Stimulated activated CD8-positive, alpha-beta memory T cell treated with anti-CD3 and anti-CD28 coated beads, Interleukin-2, amount 100 ng/mL, for 1 hour (primary cell): ENCODE measurements at places on chromosomes 12 and 14.

DNA sequence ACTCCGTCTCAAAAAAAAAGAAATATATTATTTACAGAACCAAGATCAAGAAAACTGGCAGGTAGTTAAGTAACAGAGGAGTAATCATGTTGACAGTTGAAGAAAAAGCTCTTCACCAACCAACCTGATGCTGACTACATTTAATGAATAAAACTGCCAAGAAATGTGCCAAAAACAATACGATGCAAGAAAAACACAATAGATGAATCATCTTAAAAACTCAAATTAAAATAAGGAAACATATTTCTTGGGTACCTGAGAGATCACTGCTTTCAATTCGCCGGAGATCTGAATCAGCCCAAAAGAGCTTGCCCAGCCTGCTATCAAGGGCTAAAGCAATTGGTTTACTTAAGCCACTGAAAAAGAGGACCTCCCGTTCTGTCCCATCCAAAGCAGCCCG lies 76.4 kb downstream of the BCL2L14 start:
- DNase-seq, result no peak

DNA sequence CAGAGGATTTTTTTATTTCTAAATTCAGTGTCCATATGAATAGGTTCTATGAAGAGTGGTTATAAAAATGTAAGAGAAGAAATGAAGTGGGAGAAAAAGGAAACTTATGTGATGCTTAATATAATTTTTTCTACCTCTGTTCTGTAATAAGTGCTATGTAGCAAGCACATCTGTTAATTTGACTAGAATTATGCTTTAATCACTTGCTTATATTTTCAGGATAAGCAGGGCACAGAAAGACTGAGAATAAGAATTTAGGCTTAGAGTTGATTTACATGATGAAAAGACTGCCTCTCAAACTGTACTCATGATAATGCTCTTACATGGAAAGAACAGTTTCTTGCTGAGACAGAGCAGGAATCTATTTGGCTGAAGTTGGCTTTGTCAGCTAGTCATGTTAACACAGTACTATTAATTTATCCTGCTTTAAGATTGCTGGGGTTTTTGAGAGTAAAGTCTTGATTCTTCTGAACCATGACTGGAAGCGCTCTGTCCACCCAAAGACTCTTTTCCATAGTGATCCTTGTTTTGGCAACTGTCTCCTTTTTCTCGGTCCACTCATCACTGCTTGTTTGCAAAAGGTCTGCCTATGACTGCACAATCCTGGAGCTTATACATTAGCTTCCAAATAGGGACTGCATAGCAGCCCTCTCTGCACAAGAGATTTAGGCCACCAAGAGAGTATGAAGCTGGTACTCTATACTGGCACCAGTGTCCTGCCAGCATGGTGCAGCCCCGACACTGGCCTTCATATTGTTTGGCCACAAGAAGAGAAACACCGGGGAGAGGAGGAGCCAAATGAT lies 98.8 kb downstream of the AKAP6 start:
- no peak for DNase-seq

- DNase-seq, result no peak
Observed at GRCh38 chr12:43762596-43762995, 3.8 kb downstream of the IRAK4 start.

GRCh38 chr14:39739796-39740195 lies 307.6 kb upstream of the FBXO33 start:
- no peak for DNase-seq

- no peak for DNase-seq
Observed at GRCh38 chr14:69298131-69299071, 38.4 kb downstream of the GALNT16 start.

- DNase-seq, result no peak
Observed at GRCh38 chr12:94271351-94271750, 123.0 kb downstream of the PLXNC1 start.

DNA sequence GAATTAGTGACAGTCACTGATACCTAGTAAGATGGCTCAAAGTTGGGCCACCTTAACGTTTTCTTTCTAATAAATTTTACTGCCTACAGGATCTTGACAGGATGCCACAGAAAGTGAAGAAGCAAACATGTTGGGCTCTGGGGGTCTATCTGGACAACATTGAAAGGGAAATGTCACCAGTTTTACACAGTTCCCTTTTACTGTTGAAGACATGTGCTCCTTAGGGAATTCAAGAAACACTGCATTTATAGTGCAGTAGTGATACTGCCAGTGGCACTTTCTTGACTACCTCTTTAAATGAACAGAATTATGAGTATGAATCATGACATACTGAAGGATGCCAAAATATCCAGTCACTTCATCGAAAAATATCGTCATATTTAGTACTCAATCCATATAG lies 269.3 kb upstream of the SYT10 start:
- DNase-seq, result no peak

DNA sequence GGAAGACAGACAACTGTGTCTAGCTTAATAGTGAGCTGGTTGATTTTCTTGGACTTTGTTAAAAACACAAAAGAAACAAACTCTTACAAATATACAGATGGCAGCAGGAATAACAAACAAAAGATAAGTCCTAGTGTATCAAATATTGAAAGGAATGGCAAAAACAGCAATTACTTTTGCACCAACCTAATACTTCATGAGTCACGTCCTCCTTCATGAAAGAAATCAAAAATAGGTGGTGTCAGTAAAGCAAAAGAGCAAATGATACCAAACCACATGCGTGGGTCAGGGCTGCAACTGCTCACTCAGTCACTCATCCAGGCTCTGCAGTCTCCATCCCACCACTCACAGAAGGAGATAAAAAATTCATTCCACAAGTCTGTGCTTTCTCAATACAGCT lies 11.8 kb downstream of the ATG14 start:
- no peak for DNase-seq

GRCh38 chr12:33111850-33112249 lies 215.3 kb upstream of the PKP2 start:
- no peak for DNase-seq

- no peak for DNase-seq
Observed at GRCh38 chr14:39229601-39230110, 4.1 kb upstream of the MIA2 start.

DNA sequence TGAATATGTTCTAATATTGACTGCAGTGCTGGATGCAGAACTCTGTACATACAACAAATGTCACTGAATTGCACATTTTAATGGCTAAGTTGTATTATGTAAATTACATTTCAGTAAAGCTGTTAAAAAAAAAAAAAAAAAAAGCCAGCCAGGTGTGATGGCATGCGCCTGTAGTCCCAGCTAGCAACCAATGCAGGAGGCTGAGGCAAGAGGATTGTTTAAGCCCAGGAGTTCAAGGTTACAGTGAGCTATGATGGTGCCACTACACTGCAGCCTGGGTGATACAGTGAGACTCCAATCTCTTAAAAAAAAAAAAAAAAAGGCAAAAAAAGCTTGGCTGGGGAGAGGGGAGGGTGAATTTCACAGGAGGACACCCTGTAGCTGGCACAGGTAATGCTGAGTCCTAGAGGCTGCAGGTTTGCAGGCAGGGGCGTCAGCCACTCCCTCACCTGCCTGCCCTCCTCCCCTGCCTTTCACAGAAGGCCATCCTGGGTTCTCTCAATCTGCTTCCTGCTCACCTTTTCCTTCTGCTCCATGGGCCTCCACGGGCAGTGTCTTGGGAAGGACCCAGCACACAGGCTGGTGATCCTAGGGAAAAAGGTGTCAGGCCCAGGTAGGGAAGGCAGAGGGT lies 40.7 kb downstream of the TESC start:
- DNase-seq, result no peak

- DNase-seq, result no peak
Observed at GRCh38 chr14:38000340-38000739, 207.4 kb upstream of the SSTR1 start.

- no peak for DNase-seq
Observed at GRCh38 chr14:52917735-52918134, 33.1 kb downstream of the FERMT2 start.

- DNase-seq, result no peak
Observed at GRCh38 chr14:68143341-68143841, 323.8 kb downstream of the RAD51B start.

DNA sequence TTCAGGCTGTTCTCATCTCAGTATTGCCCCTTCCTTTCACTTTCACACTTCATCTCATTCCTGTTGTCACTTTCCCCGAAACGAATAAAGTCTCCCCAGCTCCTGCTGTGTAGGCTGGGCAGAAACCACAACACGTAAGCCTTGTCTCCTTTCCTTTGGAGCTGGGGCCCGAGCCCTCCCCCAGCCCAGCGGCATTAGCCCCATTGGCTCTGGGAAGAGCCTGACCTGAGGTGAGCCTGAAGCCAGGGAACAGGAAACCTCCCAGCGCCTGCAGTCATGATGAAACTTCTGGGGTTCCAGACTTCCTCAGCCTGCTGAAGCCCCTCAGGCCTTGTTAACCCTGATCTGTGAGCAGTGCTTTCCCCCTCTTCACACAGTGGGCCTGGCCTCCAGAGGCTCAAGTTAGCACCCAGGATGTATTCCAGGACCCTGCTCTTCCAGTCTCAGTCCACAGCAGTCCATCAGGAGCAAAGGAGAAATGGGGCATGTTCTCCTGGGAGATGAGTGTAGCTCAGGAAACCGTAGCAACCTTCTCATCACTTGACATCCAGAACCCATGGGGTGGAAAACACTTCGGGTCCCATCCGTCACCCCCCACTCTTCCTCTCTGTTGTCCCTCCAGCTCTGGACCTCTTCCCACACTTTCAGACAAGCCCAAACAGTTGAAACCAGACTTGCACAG lies 21.8 kb downstream of the VASH1 start:
- DNase-seq, result no peak

- no peak for DNase-seq
Observed at GRCh38 chr12:46908236-46908935, 82.6 kb upstream of the SLC38A4 start.

GRCh38 chr12:66080791-66081190 lies 49.8 kb downstream of the LLPH start:
- no peak for DNase-seq
